ENCODE measurements at places on chromosomes 5 and 9.
A peak's percentile ranks its signal among the peaks of the same experiment; 100 is the strongest.

GRCh38 chr5:172172912-172173563, 15.0 kb downstream of the STK10 start:
- no peak for DNase-seq

DNA sequence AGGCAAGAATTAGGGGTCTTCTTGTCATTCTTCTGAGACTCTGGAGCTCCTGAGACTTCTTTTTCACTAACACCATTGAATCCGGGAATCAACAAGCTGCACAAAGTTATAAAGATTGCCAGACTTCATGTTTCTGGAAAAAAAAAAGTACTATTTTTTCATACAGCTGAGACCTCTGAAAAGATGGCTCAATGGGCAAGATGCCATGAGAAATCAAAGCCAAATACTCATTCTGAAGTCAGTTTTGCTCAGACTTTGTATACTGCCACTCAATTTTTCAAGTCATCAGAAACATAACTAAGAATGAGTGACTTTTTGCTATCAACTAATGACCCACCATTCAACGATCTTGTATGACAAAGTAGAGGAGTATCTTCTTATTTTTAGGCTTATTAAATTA, 512.0 kb downstream of the RAB3C start:
- DNase-seq, result no peak

- no peak for DNase-seq
These were observed 16.4 kb downstream of the NNT start for GRCh38 chr5:43619380-43619779.

DNA sequence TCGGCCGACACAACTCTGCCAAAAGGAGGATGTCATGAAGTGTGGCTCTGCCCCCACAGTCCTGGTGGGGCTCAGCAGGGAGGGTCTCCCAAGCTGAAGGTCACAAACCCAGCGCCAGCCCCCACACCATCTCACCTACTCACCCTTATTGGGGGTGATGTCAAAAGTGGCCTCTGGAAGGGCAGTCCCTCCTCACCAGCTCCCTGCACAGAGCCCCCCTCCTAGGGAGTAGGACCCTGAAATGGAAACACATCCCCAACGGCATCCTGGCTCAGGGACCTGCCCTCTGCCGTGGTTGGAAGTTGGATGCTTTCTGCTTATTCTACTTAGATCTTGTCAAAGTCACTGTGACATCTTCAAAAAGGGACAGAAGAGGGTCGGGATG, 89.5 kb downstream of the NSUN2 start:
- DNase-seq, result no peak

GRCh38 chr5:110757118-110757729, 18.4 kb downstream of the SLC25A46 start:
- DNase-seq, result no peak

DNA sequence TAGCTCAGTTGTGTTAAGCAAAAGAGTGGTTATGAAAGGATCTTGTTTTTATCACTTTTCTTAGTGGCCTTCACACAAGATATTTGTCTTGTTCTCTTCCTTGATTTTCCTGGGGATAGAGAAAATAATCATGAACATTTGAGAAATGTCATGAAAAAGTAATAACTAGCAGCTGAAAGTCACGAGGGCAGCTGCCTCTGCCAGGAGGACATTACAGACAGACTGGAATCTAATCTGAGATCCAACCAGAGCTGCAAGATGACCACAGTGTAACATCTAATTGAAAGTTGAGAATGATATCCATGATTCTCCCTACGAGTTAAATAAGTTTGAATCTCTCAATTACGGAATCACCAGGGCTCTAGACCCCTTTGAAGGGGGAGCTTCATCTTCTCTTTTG, 274.9 kb downstream of the ARHGAP26 start:
- no peak for DNase-seq

DNA sequence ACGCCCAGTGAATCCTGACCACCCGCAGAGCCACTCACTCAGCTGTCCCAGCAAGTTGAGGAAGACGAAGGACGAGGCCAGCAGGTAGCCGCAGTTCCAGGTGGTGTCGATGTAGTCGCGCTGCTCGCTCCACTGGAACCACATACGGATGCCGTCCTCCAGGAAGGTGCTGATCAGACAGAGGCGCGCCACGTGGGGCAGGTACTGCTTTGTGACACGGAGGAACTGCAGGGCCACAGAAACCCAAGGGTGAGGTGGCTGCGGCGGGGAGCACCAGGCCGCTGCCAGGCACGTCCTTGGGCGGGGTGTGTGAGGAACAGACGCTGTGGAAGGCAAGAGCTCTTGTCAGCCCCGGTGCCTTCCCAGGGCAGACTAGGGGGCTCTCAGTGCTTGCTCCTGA, 8.6 kb downstream of the SURF4 start:
- no peak for DNase-seq

GRCh38 chr9:125906144-125906543, 159.0 kb downstream of the PBX3 start:
- no peak for DNase-seq

DNA sequence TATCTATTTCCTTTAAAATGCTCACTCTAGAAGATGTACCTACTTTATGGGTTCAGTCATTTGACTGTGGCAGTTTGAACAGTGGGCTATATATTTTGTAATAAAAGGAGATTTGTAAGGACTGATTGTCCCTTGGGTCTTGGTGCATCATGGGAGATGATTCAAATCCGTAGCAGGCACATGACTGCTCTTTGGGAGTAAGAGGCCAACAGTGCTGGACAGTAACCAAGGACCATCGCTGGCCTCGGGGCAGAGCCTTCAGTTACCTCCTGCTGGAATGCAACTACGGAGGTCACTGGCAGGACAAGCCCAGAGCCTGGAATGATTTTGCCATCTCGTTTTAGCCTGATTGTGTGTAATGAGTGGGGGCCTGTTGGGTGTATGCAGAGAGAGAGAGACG, 7.0 kb upstream of the MAMDC2 start:
- no peak for DNase-seq

DNA sequence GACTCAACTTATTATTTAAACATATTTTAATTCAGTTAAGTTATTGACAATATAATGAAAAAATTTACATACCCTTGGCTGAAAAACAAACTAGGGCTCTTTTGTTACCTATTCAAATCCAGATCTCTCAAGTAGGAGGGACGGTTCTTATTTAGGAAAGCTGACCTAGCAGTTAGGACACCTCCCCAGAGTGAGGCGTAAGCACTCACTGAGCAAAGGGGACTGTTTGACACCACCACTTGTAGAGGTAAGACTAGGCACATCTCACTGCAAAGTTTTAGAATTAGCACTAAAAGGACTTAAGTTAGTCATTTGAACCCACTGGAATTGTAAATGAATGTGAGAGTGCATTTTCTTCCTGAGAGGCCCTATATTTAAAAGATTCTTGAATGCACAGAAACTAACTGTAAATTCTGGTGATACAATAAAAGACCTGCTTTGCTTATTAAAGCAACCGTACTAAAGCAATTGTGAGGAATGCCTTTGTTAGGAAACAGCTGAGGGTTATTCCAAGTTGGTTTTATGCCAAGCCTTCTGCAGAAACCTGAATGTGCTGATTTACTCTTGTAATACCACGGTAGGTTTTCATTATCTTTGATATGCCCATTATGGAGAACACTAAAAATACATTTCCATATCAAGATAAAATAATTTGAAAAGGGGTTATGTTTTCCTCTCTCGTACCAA, 16.2 kb downstream of the HACD4 start:
- DNase-seq, result no peak

GRCh38 chr5:89968958-89969381, 440.6 kb downstream of the CETN3 start:
- peak; percentile 4 for DNase-seq

DNA sequence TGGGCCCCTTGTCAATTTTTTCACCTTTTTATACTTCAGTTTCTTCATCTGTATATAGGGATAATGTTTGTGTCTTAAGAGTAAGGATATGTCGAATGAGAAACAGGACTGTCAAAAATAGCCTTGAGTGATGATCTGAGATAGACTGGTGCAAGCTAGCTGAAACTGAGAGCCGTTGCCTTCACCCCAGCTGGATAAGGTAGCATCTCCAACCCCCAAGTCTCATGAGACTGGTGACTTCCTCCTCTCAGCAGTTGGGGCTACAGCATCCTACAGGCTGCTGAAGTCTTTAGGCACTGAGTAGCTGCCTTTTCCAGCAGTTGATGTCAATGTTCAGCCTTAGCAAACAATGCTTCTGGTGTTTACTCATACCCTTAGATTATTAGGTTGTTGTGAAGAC, 330.2 kb downstream of the OSTF1 start:
- DNase-seq, result no peak

- DNase-seq, result no peak
These were observed 532.2 kb upstream of the TUSC1 start for GRCh38 chr9:26210338-26210851.

DNA sequence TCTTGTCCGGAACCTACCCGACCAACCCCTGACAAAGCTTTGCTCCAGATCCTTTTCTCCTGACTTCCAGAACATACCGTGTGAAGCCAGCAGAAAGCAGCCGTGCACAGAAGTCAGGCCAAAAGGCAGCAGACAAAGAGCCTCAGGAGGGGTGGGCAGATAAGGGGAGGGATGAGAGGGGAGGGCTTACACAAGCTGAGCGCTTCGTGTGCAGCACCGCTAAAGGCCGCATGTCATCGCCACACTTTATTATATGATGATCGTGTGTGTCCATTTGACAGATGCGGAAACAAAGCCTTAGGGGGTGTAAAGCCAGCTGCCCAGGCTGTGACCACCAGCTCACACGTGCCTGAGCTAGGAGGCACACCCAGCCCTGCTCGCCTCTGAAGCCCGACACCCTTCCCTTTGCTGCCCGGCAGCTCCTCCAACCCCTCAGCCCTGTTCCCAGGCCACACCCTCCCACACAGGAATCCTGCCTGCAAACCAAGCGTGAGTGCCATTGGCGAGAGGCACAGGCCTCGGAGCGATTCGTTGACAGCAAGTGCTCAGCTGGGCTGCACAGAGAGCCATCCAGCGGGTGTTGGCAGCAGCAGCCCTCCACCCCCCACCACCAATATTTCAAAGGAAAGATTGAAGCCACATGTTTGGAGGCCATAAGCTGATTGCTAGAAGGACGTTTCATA, 170.5 kb upstream of the SMIM23 start:
- no peak for DNase-seq

GRCh38 chr9:92180669-92181181, 65.5 kb upstream of the SPTLC1 start:
- peak; percentile 80 for DNase-seq

DNA sequence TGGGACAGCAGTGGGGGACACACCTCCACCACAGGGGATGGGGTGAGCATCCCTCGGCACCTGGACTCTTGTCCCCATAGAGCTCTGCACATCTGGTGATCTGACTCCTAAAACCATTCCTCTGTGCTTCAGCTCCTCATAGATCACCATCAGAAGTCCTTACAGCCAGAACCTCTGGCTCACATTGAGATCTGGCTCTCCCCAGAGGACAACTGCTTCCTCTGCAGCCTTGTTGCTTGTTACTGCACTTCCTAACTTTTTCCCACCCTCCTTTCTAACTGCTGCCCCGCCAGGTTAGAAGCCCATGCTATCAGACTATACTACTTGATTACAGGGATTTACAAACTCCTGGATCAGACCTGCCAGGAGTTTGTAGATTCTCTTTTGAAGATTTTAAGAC, 64.5 kb downstream of the ARSB start:
- DNase-seq, result peak; percentile 6

GRCh38 chr5:151703227-151703626, 16.5 kb upstream of the SPARC start:
- DNase-seq, result no peak

DNA sequence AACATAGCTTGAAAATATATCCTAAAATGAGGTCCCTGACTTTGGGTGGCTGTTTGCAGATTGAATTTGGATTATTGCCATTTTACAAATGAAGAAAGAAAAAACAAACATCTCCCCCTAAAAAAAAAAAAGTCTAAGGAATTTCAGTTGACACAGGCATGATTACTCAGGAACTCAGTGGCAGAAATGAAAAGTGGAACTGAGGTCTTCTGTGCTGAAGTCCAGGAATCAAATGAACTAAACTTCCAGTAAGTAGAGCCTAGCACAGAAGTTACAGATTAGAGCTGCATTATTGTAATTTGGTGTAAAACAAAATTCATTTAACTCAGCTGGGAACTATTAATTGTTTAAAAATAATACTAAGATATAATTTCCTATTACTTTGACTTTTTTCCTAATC, 26.7 kb downstream of the FAM170A start:
- DNase-seq, result no peak

- DNase-seq, result no peak
These were observed 132.8 kb downstream of the CD180 start for GRCh38 chr5:67063791-67064190.

- DNase-seq, result no peak
These were observed 36.1 kb downstream of the TEK start for GRCh38 chr9:27145143-27145542.

- DNase-seq, result peak; percentile 36
These were observed 59.6 kb upstream of the SLC27A6 start for GRCh38 chr5:128905568-128906110.

- no peak for DNase-seq
These were observed 855.5 kb upstream of the NUDT12 start for GRCh38 chr5:104418056-104418455.

- DNase-seq, result no peak
These were observed 6.3 kb downstream of the NR2F1 start for GRCh38 chr5:93589152-93589828.

- no peak for DNase-seq
These were observed 26.7 kb downstream of the OCLN start for GRCh38 chr5:69519285-69519684.

- no peak for DNase-seq
These were observed 10.6 kb downstream of the MARCOL start for GRCh38 chr5:148248894-148249293.

GRCh38 chr9:120109242-120109641, 470.7 kb downstream of the CDK5RAP2 start:
- no peak for DNase-seq

GRCh38 chr5:101338226-101338625, 435.1 kb upstream of the ST8SIA4 start:
- no peak for DNase-seq

DNA sequence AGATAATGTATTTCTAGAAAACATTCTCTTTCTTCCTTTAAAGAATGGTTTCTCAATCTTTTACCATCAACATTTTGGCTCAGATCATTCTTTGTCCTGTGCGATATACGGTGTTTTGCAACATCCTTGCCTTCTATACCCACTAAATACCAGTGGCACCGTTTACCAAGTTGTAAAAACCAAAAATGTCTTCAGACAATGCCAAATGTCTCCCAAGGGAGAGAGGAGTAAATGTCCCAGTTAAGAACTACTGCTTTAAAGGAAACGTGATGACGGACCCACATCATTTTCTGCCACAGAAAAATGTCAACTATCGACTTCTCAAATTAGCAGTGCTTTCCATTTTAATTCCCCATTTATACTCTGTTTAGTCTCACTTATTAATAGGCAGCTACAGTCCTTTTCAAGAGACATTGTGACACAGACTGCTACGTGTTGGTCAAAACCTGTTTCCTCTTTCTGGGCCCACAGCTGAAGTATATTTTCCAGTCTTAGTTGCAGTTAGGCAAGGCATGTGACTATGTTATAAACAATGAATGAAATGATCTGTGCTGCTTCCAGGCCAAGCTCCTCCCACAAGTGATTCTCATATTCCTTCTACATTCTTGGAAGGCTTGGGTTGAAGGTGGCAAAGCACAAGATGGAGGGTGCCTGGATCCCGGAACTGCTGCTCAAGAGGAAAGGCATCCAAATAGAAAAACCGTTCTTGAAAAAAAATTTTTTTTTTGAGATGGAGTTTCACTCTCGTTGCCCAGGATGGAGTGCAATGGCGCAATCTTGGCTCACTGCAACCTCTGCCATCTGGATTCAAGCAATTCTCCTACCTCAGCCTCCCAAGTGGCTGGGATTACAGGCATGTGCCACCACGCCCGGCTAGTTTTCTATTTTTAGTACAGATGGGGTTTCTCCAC, 8.8 kb downstream of the PRXL2C start:
- peak; percentile 77 for DNase-seq

- no peak for DNase-seq
These were observed 1.0 kb upstream of the PTBP3 start for GRCh38 chr9:112334432-112334841.

GRCh38 chr9:16532681-16533450, 337.6 kb downstream of the BNC2 start:
- DNase-seq, result no peak
